Fibroblast of lung (primary cell): ENCODE measurements at places on chromosomes 16 and 17. TPM values are rescaled to one million over a fixed set of nuclear protein-coding genes. Genes with fewer than 3 reads are reported as not detected.

The C16orf86 gene
- total RNA-seq: 5.6 and 9.2 TPM in 2 replicates

The OR4D1 gene
- total RNA-seq: not detected in 2 replicates

The APOBR gene
- total RNA-seq: under 0.01 TPM in 1 of 2 replicates, not detected in the other

The ATP2C2 gene
- not detected in 2 replicates for total RNA-seq

- no peaks in the 10 kb centered on the region for H3K36me3 ChIP-seq
- H3K4me3 ChIP-seq: peak overlapping the region; percentile 64
- H3K27me3 ChIP-seq: peaks cover 4% of the 10 kb centered on the region
- peaks cover 4% of the 10 kb centered on the region for H3K4me1 ChIP-seq
Measured at GRCh38 chr17:78253946-78254672, 22.7 kb downstream of the TMEM235 start.

DNA sequence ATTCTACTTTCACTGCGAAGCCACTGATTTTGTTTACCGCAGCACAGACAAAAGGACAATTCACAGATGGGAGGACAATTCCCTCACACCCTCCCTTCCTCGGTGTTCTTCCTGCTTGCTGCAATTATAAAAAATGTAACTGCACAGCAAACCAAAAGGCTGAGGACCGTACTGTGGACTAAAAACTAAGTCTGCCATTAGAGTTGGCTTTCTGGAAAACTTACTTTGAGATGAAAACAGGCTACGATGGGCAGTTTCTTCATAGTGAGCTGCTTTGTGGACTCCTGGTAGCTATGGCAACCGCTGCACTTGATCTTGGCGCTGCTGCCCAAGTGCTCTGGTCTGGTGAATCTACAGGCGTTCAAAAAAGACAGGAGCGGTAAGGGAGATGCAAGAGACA, 35.2 kb downstream of the USP22 start:
- peaks cover 50% of the 10 kb centered on the region for H3K36me3 ChIP-seq
- DNase-seq: no peak
- H3K27me3 ChIP-seq: no peaks in the 10 kb centered on the region
- H3K4me1 ChIP-seq: no peaks in the 10 kb centered on the region
- H3K27ac ChIP-seq: no peak overlapping the region
- H3K4me3 ChIP-seq: no peak overlapping the region

- peak within 1 kb of the TSS; percentile 42 for H3K27ac ChIP-seq
- H3K27me3 ChIP-seq: no peaks in the 10 kb centered on the region
- peak; percentile 91 for DNase-seq
- peaks cover 3% of the 10 kb centered on the region for H3K4me1 ChIP-seq
- peaks cover 1% of the 10 kb centered on the region for H3K36me3 ChIP-seq
Measured at GRCh38 chr17:75515496-75516254, at the start of gene CASKIN2. TSS of gene CASKIN2 (minus strand) at chr17:75515537. CDS start at chr17:75513804, 1,733 bp downstream.

GRCh38 chr16:66057057-66057456, 309.4 kb upstream of the CDH5 start:
- no peaks in the 10 kb centered on the region for H3K27me3 ChIP-seq
- peaks cover 7% of the 10 kb centered on the region for H3K4me1 ChIP-seq
- H3K4me3 ChIP-seq: no peak overlapping the region
- H3K36me3 ChIP-seq: no peaks in the 10 kb centered on the region

- H3K27ac ChIP-seq: no peak overlapping the region
- no peaks in the 10 kb centered on the region for H3K36me3 ChIP-seq
- peaks cover 2% of the 10 kb centered on the region for H3K27me3 ChIP-seq
- no peak for DNase-seq
- H3K4me3 ChIP-seq: no peak overlapping the region
Measured at GRCh38 chr16:54305080-54305479, 18.5 kb upstream of the IRX3 start.

DNA sequence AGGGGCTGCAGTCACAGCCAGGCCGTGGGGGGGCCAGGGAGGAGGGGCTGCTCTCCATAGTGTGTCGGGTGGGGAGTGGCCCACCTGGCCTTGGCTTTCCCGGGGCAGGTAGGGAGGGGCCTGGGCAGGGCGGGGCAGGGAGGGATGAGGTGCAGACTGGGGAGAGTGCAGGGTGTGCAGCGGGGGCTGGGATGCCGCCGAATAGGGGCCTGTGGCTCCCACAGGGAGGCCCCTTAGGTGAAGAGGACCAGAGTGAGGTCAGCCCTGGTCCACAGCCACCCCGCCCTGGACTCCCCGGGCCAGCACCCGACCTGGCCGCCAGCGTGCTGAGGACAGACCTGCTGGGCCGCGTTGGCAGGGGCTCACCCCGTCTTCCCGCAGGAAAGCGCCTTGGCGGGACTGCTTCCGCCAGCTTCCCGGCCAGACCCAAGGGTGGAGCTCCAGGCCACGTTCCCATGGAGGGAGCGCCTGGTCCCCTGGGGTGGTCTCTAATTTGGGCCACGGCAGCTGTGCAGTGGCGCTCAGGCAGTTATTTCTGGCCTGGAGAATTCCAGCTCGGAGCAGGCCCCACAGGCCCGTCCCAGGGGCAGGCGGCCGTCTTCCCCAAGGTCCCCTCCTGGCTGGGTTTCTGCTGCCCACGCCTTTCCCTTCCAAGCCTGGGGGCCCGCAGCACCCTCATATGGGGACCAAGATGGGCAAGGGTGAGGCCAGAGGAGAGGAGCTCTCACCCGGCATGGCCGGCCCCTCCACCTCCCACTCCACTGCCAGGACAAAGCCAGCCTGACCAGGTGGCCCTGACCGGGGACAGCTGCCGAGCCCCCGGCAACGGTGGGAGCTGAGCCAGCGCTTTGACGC, 27.9 kb downstream of the CACNA1H start:
- H3K4me3 ChIP-seq: no peak overlapping the region
- H3K27me3 ChIP-seq: no peaks in the 10 kb centered on the region
- no peak for DNase-seq
- no peaks in the 10 kb centered on the region for H3K36me3 ChIP-seq
- no peak overlapping the region for H3K27ac ChIP-seq
- peaks cover 9% of the 10 kb centered on the region for H3K4me1 ChIP-seq

DNA sequence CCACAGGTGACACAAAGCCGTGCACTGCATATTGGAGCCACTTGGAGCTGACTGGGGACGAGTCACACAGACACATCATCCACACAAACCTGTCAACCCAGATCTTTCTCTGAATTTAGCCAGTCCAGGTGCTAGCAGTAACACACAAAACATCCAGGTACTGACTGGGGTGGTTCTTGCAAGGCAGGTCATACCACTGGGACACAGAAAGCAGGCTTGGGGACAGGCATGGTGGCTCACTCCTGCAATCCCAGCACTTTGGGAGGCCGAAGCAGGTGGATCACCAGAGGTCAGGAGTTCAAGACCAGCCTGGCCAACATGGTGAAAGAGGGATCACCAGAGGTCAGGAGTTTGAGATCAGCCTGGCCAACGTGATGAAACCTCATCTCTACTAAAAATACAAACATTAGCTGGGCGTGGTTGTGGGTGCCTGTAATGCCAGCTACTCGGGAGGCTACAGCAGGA, 14.9 kb downstream of the ENPP7 start:
- no peak for DNase-seq
- H3K27me3 ChIP-seq: peaks cover 28% of the 10 kb centered on the region
- H3K27ac ChIP-seq: no peak overlapping the region

DNA sequence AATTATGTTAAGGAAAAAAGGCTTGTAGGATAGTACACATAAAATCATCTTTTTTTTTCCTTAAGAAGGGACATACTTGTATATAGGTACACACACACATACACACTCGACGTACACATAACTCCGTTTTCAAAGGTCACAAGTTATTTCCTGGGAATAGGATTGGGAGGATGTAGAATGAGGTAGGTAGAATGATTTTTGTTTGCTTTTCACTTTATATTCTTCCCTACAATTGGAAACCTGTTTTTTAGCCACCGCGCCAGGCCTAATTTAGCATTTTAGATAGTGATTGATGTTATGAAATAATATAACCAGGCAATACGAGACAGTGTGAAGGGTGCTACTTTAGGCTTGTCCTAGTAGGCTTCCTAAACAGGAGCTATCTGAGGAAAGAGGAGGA, 1.8 kb upstream of the HAPSTR1 start:
- peaks cover 2% of the 10 kb centered on the region for H3K4me1 ChIP-seq
- no peak overlapping the region for H3K27ac ChIP-seq
- H3K36me3 ChIP-seq: peaks cover 2% of the 10 kb centered on the region
- no peak for DNase-seq
- no peaks in the 10 kb centered on the region for H3K27me3 ChIP-seq

- no peaks in the 10 kb centered on the region for H3K36me3 ChIP-seq
- H3K4me3 ChIP-seq: no peak overlapping the region
- DNase-seq: no peak
- H3K27me3 ChIP-seq: no peaks in the 10 kb centered on the region
- no peak overlapping the region for H3K27ac ChIP-seq
Measured at GRCh38 chr16:56226845-56227525, 35.7 kb downstream of the GNAO1 start.

GRCh38 chr17:55405600-55405999, 16.0 kb downstream of the MMD start:
- DNase-seq: no peak
- no peak overlapping the region for H3K4me3 ChIP-seq
- H3K36me3 ChIP-seq: no peaks in the 10 kb centered on the region
- no peaks in the 10 kb centered on the region for H3K4me1 ChIP-seq
- no peaks in the 10 kb centered on the region for H3K27me3 ChIP-seq
